Suprapubic skin (tissue), 4 donors: ENCODE measurements at places on chromosomes 16 and 17.

- no peak for DNase-seq
Measured at GRCh38 chr16:59634951-59635350, 900.8 kb upstream of the GOT2 start.

DNA sequence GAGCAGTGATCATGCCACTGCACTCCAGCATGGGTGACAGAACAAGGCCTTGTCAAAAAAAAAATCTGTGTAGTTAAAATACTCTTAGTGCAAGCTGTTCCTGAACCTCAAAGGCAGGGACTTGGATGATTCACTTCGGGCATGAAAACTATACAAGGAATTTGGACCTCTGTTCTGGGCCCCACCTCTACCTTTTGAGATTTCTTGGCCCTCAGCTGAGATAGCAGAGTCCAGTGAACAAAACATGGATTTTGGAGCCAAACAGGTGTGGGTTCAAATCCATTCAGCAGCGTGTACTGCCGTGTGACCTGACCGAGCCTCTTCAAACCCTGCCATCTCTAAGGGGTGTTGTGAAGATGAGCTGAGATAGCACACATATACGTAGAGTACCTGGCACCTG is 6.8 kb downstream of the SLC13A2 start:
- no peak for DNase-seq

- DNase-seq, result no peak
Measured at GRCh38 chr17:48011405-48012150, 26.0 kb downstream of the COPZ2 start.

DNA sequence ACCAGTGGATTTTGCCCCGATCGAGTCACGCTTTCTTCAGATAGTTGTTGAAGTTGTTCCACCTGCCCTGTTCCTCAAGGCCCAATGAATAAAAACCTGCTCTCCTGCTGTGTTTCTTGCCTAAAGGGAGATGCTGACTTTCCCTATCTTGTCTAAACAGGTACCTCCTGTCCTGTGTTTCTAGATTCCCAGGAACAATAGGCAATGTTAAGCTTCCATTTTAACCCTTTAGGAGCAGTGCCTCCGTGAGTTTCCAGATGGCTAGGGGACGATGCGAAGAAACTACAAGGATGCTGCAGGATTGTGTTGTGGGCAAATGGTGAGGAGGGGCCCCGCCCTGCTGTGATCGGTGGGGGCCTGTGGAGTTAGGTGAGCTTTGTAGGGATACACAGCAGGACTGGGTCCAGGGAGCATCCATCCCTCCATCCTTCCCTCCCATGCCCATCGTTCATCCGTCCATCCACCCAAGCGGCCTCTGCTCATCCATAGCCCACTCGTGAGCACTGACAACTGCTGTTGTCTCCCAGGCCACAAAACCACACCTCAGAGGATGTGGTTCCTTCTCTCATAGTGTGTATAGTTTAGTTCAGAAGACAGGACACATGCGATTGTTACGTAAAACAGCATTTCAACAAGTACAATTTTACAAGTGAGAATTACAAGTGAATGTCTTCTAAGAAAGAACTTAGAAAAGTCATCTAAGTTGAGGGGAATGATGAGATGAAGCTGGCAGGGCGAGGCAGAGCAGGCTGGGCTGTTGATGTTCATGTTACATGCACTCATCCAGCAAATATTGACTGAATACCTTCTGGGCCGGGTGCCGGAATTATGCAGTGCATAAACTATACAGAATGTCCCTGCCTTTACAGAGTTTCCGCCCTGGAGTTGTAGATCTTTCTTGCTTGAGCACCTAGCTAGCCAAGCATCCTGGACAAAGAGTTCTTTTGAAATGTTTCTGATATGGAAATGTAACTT is 5.2 kb downstream of the ARSG start:
- DNase-seq, result no peak

GRCh38 chr16:87604634-87605111 is 2.4 kb downstream of the JPH3 start:
- DNase-seq, result no peak

GRCh38 chr17:47693731-47694580 is at the start of gene TBKBP1:
TSS of gene TBKBP1 (plus strand) at chr17:47694161. CDS start at chr17:47696113, 1,952 bp downstream.
- DNase-seq, result no peak

GRCh38 chr16:47136099-47136842 is 7.5 kb downstream of the NETO2 start:
- no peak for DNase-seq

- no peak for DNase-seq
Measured at GRCh38 chr16:29850998-29851397, 12.0 kb downstream of the CDIPT start.

- no peak for DNase-seq
Measured at GRCh38 chr16:70561623-70562022, 38.0 kb downstream of the SF3B3 start.

DNA sequence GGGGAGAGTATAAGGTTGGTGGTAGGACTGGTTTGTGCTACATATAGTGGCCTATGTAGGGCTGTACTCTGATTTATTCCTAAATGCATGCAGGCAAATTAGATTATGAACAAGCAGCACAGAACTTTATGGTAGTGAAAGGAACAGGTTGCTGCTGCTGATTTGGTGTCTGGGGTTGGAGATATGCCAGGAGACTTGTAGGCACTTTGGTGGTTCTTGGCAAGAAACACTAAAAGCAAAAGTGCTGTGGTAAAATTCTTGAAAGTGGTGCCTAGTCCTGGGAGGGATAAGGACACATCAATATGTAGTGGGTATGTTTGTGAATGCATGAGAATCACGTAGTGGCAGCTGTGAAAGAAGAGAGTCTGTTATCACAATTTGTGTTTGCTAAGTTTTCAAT is 2126.0 kb downstream of the TP53TG3F start:
- DNase-seq, result no peak

GRCh38 chr16:88685156-88686061 is 898 bp downstream of the SNAI3 start:
- no peak for DNase-seq

DNA sequence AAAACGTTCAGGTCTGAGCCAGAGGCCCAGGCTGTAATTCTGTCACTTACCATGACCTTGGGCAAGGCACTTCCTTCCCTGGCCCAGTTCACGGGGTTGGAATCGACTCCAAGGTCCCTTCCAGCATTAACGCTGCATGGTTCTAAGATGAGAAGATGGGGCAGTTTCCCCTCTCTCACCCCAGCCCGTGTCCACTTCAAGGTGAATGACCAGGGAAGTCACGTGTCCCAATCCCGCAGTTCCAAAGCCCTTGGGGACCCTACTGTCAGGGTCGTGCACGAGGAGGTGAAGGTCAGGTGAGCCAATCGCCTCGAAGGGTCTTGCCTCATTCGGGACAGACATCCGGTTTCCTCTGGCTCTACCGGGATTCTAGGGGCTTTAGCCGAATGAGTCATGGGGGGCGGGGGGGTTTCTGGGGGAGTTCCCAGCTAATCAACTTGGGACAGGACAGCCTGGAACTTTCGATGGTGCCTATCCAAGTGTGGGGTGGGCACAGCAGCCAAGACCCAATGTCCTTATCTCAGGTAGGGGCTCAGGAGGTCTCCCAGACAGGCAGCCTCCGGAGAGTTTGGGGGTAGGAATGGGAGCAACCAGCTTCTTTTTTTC is 762 bp upstream of the CSF3 start:
- DNase-seq, result no peak

DNA sequence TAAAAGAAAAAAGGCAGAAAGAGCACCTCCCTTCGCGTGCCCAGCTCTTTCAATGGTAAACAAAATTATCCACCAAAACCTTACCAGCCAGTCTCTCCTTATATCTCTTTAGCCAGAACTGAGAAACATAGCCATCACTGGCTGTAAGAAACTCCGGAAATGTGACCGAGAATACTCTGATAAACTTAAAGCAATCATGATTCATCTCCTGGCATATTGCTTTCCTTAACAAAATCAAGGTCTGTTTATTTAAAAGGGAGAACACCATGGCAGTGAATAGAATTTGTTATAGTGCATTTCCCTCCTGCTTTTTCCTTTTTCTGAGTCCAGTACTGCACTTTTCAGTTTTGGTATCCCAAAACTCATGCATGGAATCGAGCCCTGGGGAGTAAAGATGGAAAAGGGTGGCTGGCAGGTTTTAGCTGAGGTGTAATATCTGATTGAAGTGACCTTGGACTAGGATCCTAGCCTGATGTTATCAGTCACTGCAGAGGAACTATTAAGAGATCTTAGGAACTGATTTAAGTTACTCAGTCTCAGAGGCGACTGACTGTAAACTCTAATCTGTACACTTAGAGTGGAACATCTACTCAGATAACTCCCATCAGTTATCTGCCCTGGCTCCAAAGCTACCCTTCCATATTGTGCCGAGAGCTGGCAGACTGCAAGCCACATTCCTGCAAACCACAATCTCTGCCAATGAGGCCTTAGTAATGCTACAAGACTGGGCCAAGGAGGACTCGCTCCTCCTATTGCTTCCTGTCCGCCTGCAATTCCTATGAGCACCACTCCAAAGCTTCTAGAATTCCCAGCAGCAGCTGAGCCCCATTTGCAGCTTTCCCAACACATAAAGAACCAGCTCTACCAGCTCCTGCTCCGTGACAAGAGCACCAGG is 7.4 kb upstream of the COX10 start:
- no peak for DNase-seq

- DNase-seq, result no peak
Measured at GRCh38 chr16:8173111-8173644, 417.1 kb downstream of the TMEM114 start.

- DNase-seq, result no peak
Measured at GRCh38 chr17:64520359-64520758, 13.6 kb downstream of the CEP95 start.

GRCh38 chr17:19372866-19373504 is 5.3 kb upstream of the MAPK7 start:
- peak; percentile 45 for DNase-seq
